ENCODE measurements at places on chromosomes 5 and 9.
A peak's percentile ranks its signal among the peaks of the same experiment; 100 is the strongest.

DNA sequence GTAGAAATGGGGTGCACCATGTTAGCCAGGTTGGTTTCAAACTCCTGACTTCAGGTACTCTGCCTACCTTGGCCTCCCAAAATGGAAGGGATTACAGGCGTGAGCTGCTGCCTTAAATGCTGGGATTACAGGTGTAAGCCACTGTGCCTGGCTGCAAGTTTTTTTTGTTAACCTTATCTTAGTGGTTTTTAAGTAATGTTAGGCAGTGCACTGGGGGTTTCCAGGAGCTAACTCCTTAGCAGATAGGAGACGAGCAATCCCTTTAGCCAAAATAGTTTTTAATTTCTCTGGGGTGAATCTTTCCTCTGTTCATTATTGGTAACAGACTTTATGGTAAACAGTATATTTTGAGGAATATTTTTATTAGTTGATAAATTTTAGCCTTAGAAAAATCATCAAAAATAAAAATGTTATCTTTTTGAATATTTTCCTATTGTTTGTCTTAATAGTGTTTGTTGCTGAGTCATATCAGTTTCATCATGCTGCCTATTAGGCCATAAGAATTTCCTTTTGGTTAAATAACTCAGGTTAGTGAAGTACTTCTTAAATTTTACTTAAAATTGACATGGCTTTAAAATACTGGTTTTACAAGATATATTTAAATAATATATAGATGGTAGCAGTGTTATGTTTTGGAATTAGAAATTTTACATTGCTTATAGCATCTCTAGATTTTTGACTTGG lies 37.9 kb downstream of the LMNB1 start:
- DNase-seq = peak; percentile 67

GRCh38 chr5:935510-936084 lies 42.9 kb downstream of the TRIP13 start:
- DNase-seq = no peak

GRCh38 chr5:173764332-173765028 lies 123.7 kb upstream of the CPEB4 start:
- peak; percentile 99 for DNase-seq

DNA sequence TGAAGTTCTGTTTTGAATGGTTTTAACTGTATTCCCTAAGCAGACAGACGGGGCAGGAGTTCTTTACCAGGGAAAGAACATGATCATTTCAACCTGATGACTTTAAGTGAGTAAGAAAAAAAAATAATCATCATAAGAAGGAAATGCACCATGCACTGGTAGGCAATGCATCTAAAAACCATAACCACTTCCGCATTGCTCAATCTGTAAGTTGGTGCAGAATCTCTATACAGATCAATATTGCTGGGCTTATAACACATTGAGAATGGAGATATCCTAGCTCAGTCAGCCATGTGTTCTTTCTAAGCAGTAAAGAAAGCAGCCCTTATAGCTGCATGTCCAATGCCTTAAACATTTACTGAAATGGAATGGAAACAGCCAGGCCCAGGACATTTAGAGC lies 407.1 kb upstream of the DMAC1 start:
- DNase-seq = no peak

DNA sequence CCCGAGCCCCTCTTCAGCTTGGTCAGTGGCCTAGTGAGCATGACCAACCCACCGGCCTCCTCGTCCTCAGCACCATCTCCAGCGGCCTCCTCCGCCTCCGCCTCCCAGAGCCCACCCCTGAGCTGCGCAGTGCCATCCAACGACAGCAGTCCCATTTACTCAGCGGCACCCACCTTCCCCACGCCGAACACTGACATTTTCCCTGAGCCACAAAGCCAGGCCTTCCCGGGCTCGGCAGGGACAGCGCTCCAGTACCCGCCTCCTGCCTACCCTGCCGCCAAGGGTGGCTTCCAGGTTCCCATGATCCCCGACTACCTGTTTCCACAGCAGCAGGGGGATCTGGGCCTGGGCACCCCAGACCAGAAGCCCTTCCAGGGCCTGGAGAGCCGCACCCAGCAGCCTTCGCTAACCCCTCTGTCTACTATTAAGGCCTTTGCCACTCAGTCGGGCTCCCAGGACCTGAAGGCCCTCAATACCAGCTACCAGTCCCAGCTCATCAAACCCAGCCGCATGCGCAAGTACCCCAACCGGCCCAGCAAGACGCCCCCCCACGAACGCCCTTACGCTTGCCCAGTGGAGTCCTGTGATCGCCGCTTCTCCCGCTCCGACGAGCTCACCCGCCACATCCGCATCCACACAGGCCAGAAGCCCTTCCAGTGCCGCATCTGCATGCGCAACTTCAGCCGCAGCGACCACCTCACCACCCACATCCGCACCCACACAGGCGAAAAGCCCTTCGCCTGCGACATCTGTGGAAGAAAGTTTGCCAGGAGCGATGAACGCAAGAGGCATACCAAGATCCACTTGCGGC lies 1.8 kb downstream of the EGR1 start:
- no peak for DNase-seq

DNA sequence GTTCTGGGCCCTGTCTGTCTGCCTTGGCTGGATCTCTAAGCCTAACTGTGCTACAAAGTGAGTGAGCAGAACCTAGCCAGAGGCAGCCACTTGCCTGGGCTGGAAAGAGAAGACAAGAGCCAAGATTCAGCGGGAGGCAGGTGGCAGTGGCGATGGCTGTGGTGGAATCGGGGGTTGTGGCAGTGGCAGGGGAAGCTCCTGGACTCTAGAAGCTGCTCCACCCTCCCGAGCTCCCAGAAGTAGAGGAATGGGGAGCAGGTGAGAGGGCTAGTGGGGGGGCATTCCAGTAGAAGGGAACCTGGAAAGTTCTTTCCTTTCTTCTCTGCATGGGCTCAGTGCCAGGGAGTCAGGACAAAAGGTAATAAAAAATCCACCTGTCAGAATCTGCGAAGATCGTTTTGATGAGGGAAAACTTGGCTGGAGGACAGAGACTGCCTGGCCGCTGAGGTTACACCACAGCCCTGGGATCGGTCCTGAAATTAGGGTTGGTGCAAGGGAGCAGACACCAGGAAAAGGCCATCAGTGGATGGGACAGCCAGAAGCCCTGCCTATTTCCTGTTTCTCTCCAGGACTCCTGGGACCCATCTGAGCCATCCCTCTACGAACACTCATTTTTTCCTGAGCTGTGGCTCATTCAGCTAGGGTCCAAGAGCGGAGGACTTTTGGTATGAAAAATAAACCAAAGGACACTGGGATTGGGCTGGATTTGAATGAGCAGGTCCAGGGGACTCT lies 1.6 kb downstream of the CRAT start:
- no peak for DNase-seq

DNA sequence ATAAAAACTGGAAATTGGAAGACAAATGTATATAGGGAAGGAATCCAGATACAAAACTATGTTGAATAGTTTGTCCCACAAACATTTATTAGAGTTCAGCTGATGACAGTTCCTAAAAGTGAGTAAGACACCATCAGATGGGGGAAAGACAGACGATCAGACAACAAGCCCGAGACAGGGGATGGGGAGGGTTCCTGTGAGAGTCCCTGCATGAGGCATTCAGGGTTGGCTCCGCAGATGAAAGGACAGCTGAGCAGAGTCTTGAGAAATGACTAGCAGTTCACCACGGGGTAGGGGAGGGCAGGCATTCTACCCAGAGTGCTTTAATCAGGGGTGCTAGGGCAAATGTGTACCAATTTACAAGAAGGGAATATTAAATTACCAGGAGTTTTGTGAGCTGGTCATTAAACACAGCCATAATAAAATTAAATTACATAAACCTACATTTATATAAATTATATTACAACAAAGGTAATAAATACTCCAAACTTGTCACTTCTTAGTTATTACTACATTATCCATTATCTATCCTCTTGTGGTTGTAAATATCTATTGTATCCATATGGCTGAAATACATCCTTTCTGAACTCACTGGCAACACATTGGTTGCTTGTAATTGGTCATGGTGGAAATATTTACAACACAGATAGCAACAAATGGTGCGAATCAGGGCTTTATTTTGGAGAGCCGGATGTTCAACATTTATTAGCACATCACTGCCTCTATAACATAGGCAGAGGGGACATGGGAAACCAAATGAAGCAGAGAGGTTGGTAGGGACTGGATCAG lies 27.8 kb downstream of the TNFSF15 start:
- DNase-seq = no peak
